Kidney capillary endothelial cell (primary cell): ENCODE measurements at places on chromosomes 16 and 17.
A peak's percentile ranks its signal among the peaks of the same experiment; 100 is the strongest.

DNA sequence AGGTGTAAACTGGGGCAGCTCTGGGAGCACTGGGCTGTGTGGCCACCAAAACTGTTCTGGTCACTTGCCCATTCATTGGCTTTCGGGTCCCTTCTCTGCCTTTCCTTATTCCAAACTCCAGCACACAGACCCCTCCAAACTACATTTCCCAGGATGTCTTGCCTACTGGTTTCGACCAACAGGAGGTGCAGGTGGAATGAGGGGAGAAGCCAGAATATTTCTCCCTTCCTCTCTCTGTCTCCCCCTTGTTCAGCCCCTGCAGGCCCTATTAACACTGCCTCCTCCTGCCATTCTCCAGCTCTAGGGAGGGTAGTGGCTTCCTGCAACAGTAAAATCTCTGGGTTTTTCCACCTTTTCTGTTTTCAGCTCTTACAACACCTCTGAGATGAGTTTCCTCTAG is 13.2 kb upstream of the NAGPA start:
- DNase-seq = no peak

DNA sequence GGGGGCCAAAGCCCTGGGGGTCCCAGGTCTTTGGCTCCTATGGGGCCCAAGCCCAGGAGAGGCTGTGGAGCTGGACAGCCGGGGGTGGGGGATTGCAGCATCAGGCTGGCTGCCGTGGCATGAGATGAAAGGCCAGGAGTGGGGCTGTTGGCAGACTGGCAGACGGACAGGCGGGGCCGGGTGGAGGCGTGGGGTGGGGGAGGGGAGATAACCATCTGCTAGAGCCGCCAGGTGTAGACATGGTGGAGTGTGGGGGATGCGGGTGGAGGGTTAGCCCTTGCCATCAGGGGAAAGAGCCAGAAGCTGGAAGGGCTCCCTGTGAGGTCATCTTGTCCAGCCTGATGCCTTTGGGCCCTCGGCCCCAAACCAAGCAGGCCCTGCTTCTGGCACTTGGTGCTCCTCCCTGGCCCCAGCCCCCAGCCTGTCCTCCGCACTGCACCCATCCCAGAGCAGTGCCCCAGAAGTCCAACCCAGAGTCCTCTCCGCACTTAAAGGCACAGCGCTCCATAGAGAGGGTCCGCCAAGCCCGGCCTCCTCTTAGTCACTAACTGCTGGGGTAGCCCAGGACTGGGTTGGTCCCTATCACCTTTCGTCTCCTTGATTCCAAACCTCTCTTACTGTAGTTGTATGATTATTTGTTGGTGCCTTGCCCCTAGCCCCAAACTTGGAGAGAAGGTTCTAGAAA is 33.3 kb upstream of the DLX4 start:
- no peak for DNase-seq

GRCh38 chr17:50180620-50181019 is 14.8 kb downstream of the SGCA start:
- no peak for DNase-seq

DNA sequence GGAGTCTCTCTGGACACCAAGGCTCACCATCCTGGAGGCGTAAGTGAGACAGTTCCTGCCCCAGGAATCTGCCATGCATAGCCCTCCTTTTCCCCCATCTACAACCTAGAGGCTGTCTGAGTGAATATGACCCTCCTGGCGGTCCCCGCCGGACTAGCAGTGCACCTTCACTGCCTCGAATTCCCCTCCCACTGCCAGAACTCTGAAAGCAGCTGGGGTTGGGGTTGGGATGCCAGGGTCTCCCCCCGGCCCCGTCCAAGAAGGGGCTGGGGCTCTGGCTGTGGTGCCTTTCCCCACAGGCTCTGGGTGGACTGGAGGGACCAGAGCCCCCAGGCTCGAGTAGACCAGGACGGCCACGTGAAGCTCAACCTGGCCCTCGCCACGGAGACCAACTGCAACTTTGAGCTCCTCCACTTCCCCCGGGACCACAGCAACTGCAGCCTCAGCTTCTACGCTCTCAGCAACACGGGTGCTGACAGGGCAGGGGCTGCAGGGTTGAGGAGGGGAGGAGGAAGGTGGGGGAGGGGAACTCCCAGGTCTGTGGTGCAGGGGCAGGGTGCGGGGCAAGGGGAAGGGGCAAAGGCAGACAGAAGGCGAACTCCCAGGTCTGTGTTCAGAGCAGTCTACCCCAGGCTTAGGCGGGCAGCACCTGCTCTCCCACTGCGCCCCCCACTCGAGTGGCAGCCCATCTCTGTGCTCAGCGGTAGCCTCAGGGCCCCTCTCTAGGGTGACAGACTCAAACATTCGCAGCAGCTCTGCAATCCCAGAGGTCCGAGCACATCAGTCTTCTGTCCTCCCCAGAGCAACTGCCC is 1.2 kb downstream of the ZACN start:
- no peak for DNase-seq

- DNase-seq = no peak
Measured at GRCh38 chr16:60811051-60811608, 1225.1 kb downstream of the CDH8 start.

GRCh38 chr17:6548578-6549330 is 7.6 kb downstream of the PITPNM3 start:
- DNase-seq = no peak

GRCh38 chr16:57999971-58000705 is at the start of gene ZNF319:
TSS of gene ZNF319 (minus strand) at chr16:58000672. CDS start at chr16:57998265, 2,407 bp downstream.
- no peak for DNase-seq

GRCh38 chr16:16882766-16883165 is 503.8 kb downstream of the NPIPA7 start:
- no peak for DNase-seq

DNA sequence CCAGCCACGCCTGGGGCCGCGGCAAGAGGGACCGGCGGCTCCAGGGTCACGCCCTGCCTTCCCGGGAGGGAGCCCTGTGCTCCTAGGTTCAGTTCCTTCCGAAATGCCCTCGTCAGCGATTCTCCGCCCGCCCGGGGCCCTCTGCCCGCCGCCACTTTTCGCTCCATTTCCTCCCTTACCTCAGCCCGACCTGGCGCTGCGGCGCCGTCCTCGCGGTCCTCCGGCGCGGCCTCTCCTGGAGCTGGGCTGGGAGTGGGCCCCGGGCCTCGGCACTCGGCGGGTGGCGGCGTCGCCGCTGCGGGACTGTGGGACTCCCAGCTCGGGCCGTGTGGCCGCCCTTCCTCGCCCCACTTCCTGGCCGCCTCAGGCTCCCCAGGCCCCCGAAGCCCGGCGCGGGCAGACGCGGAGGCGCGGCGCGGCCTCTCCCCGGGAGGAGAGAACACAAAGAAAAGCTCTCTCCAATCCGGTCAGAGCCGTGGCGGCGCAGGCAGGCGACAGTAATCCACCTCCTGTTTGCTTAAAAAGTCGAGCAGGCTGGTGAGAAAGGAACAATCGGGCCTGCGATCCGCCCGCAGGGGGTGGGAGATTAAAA is 1.6 kb downstream of the BAHCC1 start:
- DNase-seq = peak; percentile 53

DNA sequence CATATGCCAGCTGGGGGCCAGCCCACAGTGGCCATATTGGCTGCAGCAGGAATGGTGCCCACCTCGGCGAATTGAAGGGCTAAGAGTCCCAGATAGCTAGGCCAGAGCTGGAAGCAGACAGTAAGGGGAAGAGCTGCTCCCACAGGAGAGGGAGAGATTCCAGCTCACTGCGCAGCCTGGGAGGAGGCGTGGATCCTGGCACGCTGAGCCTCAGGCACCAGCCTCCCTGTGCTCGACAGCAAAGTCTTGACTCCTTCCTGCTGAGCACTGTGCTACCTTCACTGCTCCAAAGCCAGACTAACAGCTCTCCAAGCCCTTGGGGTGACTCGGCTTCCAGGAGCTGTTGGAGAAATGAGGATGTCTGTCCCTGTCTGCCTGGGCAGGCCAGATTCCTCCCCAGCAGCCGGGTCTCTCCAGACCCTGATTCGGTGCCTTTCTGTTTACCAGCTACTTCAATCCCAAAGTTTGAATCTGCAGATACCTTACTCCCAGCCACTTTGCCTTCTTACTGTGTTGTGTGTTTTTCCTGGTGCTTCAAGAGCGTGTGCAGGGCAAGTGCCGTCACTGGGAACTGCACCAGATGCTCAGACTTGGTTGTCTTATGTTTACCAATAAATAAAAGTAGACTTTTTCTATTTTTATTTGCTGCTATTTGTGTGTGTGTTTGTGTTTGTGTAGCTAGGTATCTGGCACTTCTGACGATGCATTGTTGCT is 9.1 kb downstream of the CBX2 start:
- no peak for DNase-seq

DNA sequence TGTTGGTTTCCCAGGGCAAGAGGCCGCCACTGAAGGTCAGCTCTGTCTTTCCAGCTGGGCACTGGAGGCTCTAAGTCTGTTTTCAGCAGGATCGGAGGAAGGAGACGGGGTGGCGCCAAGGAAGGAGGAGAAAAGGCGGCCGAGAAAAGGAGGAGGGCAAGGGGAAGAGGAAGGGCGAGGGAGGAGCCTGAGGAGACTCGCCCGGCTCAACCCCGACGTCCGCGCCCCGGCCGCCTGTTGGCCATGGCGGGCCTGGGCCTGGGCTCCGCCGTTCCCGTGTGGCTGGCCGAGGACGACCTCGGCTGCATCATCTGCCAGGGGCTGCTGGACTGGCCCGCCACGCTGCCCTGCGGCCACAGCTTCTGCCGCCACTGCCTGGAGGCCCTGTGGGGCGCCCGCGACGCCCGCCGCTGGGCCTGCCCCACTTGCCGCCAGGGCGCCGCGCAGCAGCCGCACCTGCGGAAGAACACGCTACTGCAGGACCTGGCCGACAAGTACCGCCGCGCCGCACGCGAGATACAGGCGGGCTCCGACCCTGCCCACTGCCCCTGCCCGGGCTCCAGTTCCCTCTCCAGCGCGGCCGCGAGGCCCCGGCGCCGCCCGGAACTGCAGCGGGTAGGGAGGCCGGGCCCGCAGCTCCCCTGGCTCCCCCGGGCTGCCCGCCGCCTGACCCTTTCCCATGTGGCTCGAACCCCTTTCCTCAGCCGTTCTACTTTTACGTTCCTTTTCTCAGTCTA is at the start of gene RNF135:
Gene RNF135 (plus strand): TSS at position 209 of the 737 bp plus-strand sequence. CDS start 35 bp downstream, at position 244.
- peak; percentile 86 for DNase-seq

- DNase-seq = no peak
Measured at GRCh38 chr16:12398029-12398682, 405.5 kb downstream of the CPPED1 start.

GRCh38 chr17:41167561-41167960 is 460 bp downstream of the KRTAP4-3 start:
- no peak for DNase-seq

GRCh38 chr16:51559901-51560300 is 408.8 kb upstream of the SALL1 start:
- DNase-seq = no peak

DNA sequence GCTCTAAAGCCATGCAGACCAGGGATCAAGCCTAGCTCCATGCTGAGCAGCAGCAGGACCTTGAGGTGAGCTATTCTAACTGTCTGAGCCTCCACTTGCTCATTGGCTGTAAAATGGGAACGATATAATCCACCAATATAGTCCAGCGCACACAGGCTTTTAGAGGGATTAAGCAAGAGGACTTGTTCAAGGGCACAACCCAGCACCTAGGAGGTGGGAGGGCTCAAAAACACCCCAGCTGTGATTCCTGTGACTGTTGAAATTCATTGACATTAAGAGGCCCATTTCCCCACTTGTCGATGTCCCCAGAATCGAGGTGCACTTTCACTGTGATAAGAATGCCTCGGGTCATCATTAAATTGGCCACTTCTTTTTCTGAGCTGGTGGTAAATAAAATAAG is 4.1 kb downstream of the USH1G start:
- no peak for DNase-seq

- peak; percentile 17 for DNase-seq
Measured at GRCh38 chr17:36602030-36602748, 806 bp downstream of the MRM1 start.

- no peak for DNase-seq
Measured at GRCh38 chr17:54789101-54789880, 111.4 kb upstream of the TOM1L1 start.

GRCh38 chr16:65793781-65794180 is 572.7 kb upstream of the CDH5 start:
- DNase-seq = no peak

GRCh38 chr17:77644181-77645071 is 314.1 kb upstream of the TNRC6C start:
- no peak for DNase-seq
